ENCODE measurements at places on chromosomes 16 and 17.

- peak; percentile 32 for DNase-seq
Observed at GRCh38 chr17:75619506-75620431, 13.5 kb upstream of the SMIM5 start.

GRCh38 chr17:63096426-63096825, 130.4 kb downstream of the TANC2 start:
- no peak for DNase-seq

- DNase-seq = no peak
Observed at GRCh38 chr16:19305443-19305842, 19.9 kb downstream of the CLEC19A start.

DNA sequence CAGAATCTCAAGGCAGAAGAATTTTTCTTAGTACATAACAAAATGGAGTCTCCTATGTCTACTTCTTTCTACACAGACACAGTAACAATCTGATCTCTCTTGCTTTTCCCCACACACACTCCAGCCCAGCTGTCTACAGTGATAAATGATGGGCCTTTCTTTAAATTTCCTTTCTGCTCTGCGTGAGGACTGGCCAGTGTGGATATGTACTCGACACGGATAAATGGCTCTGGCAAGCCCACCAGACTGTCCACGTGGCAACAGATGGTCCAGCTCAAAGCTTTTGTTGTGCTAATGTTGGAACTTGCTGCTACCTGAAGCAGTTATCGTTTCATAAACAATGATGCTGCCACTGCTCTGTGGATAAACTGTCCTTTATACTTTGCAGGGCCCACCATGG, 410.7 kb downstream of the TMEM114 start:
- no peak for DNase-seq

GRCh38 chr16:55988013-55988412, 112.8 kb upstream of the CES5A start:
- DNase-seq = no peak

GRCh38 chr17:72215928-72216327, 95.1 kb downstream of the SOX9 start:
- DNase-seq = no peak

GRCh38 chr17:41910701-41911391, 7.9 kb downstream of the ACLY start:
- DNase-seq = peak; percentile 99

- DNase-seq = no peak
Observed at GRCh38 chr17:13835151-13835550, 233.4 kb upstream of the HS3ST3A1 start.

DNA sequence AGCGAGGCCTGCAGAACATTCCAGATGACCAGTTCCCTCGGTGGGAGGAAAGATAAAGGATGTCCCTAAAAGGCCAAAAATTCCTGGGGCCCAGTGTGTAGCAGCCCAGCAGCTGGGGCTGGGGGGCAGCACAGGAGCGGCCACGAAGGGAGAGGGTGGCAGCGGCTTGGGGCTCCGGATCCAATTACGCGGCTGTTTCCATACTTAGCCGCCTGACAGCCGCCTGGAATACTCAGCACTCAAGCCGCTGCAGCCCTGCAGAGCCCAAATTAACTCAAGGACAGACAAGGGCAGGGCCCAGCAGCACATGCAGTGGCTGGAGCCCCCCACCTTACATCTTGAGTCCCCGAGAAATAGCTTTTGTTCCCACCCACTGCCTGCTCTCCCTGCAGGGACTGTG, 1.3 kb downstream of the SRL start:
- no peak for DNase-seq

Measured in kidney tubule cell (primary cell).